Midbrain (tissue), 1 donor: ENCODE measurements at places on chromosomes 5 and 9.

GRCh38 chr5:139439013-139439903 lies at the start of gene DNAJC18:
Gene DNAJC18, minus strand, starts transcription at chr5:139439525. Its CDS starts 80 bp downstream, at chr5:139439445.
- peak; percentile 93 for DNase-seq

- DNase-seq, result no peak
These were observed 5.9 kb downstream of the GFI1B start for GRCh38 chr9:132984202-132985070.

DNA sequence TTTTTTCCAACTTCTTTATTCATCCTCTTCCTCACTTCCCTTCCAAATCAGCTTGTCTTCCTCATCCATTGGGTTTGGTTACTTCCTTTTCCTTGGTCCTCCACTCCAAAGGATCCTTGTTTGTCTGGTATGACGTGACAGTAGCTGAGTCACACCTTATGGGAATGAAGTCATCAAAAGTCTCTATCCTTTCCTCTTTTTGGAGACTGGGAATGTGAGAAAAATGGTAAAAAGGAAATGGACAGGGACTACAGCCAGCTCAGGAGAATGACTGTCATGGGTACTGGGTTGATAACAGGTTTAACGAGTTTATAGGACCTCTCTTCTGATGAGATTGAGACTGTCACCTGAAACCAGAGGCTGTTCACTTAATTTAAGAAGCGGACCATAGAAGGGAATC lies 76.2 kb upstream of the MYO10 start:
- DNase-seq, result no peak

- DNase-seq, result no peak
These were observed 113.9 kb downstream of the C5orf15 start for GRCh38 chr5:133854554-133854953.

GRCh38 chr5:172106511-172107356 lies 81.3 kb downstream of the STK10 start:
- DNase-seq, result peak; percentile 55

GRCh38 chr5:79091064-79091463 lies 20.5 kb upstream of the BHMT start:
- no peak for DNase-seq

DNA sequence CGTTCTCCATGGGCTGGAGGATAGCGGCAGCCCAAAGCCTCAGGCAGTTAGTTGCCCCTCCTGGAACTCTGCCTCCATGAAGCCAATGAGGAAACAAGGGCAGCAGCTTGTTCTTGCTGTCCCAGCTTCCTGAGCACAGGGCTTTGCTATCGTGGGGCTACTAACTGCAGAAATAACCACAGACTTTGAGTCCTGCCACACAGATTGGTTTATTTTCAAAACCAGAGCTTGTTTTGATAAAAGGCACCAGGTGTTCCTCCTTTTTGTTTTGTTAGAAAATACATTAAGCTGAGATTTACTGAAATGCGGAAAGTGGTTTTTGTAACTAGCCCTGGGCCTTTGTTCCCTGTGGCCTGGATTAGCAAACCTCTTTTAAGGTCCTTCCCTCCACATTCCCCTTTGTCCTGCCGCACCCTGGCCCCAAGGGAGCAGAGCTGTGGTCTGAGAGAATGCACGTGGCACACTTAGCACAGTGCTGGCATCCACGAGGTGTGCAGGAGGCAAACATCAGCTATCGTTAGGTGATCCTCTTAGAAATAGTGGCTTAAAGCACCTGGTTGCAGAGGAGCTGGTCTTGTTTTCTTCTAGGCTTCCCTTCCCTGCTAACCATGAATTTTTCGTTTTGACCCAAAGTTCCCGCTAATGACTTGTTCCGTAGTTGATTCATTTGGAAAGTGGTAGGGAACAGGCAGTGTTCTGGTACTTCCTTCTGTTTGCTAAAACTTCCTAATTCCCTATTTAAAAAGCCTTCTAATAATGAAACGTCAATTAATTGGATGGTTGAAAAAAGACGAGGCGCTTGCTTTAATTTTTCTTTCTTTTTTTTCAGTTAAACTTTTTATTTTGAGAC lies 21.5 kb downstream of the MVB12B start:
- DNase-seq, result peak; percentile 43

DNA sequence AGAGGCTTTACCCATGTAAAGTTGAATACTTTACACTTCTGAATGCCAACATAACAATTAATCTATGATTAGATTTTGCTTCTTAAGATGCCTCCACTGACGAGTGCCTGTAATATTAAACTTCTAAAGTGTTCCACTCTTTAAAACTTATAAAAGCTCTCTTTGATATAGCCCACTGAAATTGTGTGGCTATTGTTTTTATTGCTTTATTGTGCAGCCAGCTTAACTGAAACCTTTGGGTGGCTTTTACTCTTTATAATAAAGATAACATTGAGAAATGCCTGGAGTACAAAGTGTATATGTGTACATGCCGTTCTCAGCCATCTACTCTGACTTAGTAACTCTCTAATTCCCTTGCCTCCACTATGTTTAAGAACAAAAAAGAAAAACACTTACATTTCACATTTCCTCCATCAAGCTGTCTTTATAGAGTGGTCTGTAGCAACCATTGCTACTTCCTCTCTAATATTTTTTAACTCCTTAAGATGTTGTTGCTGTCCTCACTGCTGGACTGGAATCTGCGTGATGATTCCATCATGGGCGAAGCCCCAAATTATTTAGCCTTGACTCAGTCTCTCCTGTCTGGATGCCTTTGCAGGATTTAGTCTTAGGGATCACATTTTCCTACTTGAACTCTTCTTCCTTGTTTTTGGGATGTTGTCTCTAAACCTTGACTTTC lies 9.1 kb downstream of the PIK3R1 start:
- no peak for DNase-seq

GRCh38 chr5:149195337-149195887 lies 54.1 kb downstream of the ABLIM3 start:
- no peak for DNase-seq
